Progenitor cell of endocrine pancreas (in vitro differentiated cells): ENCODE measurements at places on chromosomes 12 and 14. TPM values are rescaled to one million over a fixed set of nuclear protein-coding genes. Genes with fewer than 3 reads are reported as not detected.

- H3K36me3 ChIP-seq: no peaks in the 10 kb centered on the region
- H3K27me3 ChIP-seq: peaks cover 17% of the 10 kb centered on the region
- no peak overlapping the region for H3K4me3 ChIP-seq
- H3K27ac ChIP-seq: no peak overlapping the region
- no peak for DNase-seq
Observed at GRCh38 chr14:88140874-88141273, 135.9 kb downstream of the GPR65 start.

DNA sequence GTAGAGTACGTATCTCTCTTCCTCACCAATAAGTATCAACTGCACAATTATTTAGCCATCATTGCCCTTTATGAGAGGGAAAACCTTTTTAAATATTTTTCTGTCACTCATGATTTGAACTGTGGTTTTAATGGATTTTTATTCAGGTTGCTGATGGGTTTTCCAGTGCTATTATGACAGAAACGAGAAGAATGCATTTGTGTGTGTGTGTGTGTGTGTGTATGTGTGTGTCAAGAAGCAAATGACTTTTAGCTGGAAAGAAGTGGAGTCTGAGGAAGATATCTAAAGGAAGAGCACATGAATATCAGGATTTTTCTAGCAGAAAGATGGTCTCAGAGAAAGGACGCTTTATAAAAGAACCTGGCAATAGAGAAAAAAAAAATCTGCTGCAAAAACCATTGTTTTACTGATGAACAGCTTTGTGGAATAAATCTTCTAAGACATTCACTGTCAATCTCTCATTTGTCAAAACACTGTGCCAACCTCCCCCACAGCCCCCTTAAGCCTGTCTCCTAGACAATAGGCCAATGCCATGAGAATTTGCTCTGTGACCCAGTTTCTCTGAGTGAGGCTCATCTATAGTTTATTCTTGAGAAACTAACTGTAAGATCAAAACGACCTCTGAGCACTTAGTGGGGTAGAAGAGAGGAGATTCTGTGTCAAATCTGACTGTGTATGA is 417.7 kb downstream of the FLRT2 start:
- DNase-seq: no peak
- H3K27me3 ChIP-seq: no peaks in the 10 kb centered on the region
- no peak overlapping the region for H3K4me3 ChIP-seq
- H3K27ac ChIP-seq: no peak overlapping the region

- DNase-seq: no peak
- H3K27me3 ChIP-seq: no peaks in the 10 kb centered on the region
- peaks cover 3% of the 10 kb centered on the region for H3K4me1 ChIP-seq
Observed at GRCh38 chr12:44851586-44851985, 24.5 kb downstream of the NELL2 start.

DNA sequence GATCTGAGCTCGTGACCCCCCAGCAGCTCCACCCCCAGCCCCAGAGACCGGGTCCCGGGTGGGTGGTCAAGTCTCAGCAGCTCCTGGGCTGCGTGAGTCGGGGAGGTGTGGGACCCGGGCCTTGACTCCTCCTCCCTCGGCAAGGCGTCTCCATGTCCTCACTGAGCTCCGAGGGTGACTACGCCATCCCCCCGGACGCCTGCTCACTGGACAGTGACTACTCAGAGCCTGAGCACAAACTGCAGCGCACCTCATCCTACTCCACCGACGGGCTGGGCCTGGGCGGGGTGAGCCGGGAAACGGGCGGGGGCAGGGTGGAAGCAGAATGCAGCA is 28.1 kb downstream of the PIGH start:
- no peak overlapping the region for H3K27ac ChIP-seq
- no peak overlapping the region for H3K4me3 ChIP-seq
- peaks cover 23% of the 10 kb centered on the region for H3K36me3 ChIP-seq
- peaks cover 16% of the 10 kb centered on the region for H3K4me1 ChIP-seq
- DNase-seq: no peak
- H3K27me3 ChIP-seq: no peaks in the 10 kb centered on the region

- DNase-seq: no peak
- peaks cover 29% of the 10 kb centered on the region for H3K27me3 ChIP-seq
- H3K36me3 ChIP-seq: no peaks in the 10 kb centered on the region
- H3K27ac ChIP-seq: peak overlapping the region; percentile 95
- H3K4me3 ChIP-seq: peak overlapping the region; percentile 75
- H3K4me1 ChIP-seq: peaks cover 31% of the 10 kb centered on the region
Observed at GRCh38 chr12:13099844-13100604, 3.4 kb downstream of the GSG1 start.

DNA sequence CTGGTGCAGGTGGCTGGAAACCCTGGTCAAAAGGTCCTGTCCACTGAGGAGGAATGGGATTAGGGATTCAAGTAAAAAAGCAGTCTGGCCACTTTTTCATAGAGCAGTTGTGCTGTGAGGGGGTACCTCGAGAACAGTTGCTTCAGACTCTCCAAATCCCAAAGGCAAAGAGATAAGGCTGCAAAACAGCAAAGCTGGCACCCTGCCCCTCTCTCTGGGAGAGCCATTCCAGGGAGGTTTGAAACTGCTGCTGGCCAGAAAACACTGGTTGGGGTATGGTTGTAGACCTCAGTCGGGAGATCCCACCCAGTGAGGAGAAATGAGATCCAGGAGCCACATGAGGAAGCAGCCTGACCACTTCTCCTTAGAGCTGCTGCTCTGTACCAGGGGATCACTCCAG is 137.3 kb downstream of the CEP83 start:
- H3K4me3 ChIP-seq: no peak overlapping the region
- H3K36me3 ChIP-seq: peaks cover 63% of the 10 kb centered on the region
- no peak overlapping the region for H3K27ac ChIP-seq
- H3K4me1 ChIP-seq: no peaks in the 10 kb centered on the region
- no peak for DNase-seq

Gene GALC
- total RNA-seq: 43.0 and 44.0 TPM in 2 replicates

DNA sequence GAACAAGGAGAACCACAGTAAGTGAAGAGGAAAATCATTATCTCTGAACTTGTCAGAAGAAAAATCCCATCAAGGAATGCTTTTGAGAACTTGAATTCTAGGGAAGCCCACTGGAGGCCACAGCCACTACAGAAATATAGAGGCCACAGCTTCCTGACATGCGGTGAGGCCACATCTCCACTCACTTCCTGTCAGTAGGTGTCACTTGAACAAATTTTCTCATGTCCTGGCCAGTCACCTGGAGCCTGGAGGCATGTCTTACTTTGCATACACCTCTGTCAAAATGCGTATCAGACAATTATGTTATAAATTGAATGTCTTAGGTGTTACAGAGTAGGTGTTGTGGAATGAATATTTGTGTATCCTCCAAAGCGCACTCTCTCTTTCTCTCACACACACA is 370.3 kb downstream of the DAD1 start:
- H3K36me3 ChIP-seq: no peaks in the 10 kb centered on the region
- no peak for DNase-seq
- H3K4me1 ChIP-seq: no peaks in the 10 kb centered on the region
- H3K27ac ChIP-seq: no peak overlapping the region

Gene SDR9C7
- total RNA-seq: not detected in 2 replicates

Gene ATF1
- total RNA-seq: 30.1 and 32.1 TPM in 2 replicates

Gene TMEM30B
- total RNA-seq: 28.1 and 29.4 TPM in 2 replicates

DNA sequence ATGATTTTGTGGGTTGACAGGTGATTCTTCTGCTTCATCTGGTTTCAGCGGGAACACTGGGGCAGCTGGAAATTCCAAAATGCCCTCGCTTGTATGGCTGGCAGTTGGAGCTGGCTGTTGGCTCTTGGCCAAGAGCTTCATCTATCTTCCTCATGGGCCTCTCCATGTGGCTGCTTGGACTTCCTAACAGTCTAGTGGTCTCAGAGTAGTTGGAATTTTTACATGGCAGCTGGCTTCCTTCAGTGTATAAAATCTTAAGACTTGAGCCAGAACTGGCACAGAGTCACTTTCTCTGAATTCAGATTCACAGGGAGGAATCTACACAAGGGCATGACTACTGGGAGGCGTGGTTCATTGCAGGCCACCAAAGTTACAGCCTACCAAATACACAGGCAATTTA is 204.9 kb upstream of the RMST start:
- H3K27ac ChIP-seq: no peak overlapping the region
- H3K4me1 ChIP-seq: peaks cover 6% of the 10 kb centered on the region
- H3K27me3 ChIP-seq: no peaks in the 10 kb centered on the region
- no peak overlapping the region for H3K4me3 ChIP-seq
- H3K36me3 ChIP-seq: no peaks in the 10 kb centered on the region

- no peaks in the 10 kb centered on the region for H3K36me3 ChIP-seq
- no peak overlapping the region for H3K27ac ChIP-seq
- H3K4me1 ChIP-seq: no peaks in the 10 kb centered on the region
- peaks cover 4% of the 10 kb centered on the region for H3K27me3 ChIP-seq
- no peak for DNase-seq
- H3K4me3 ChIP-seq: no peak overlapping the region
Observed at GRCh38 chr12:8493084-8493483, 20.2 kb upstream of the CLEC4D start.

Gene MGP
- not detected in 2 replicates for total RNA-seq

- H3K4me1 ChIP-seq: no peaks in the 10 kb centered on the region
- H3K27me3 ChIP-seq: no peaks in the 10 kb centered on the region
- no peak overlapping the region for H3K4me3 ChIP-seq
- no peak for DNase-seq
- H3K27ac ChIP-seq: no peak overlapping the region
- H3K36me3 ChIP-seq: no peaks in the 10 kb centered on the region
Observed at GRCh38 chr14:102917056-102917385, 5.4 kb upstream of the AMN start.

Gene DLK1
- total RNA-seq: 5,491 and 5,856 TPM in 2 replicates

DNA sequence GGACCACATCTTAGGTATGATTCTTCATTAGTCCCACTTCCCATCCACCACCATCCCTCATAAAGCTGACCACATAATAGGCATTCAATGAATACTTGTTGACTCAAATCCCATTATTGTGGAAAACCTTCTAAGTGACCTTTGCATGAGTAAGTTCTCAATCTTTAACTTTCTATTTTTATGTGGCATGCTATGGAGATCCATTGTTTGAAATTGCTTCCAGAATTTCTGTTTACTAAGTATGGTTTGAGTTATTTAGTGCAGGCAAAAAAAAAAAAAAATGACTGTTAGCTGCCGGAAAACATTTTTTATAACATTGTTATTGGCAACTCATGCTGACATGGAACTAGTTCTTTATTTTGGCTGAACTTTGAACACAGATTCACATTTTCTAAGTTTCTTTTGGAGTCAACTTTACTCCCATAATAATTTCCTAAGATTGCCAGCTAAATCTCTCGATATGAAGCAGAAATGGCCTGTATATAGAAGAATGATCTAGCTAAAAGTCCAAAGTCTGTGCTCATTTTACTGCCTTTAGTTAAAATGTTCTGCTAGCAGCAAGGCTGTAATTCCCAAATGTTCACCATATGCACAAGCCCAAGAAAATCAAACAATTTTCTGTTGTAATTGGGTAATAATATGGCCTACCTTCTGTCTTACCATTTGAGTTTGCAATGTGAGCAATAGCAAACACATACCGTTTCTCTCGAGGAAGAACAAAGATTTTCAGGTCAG is 77.9 kb downstream of the PTGER2 start:
- no peak for DNase-seq
- no peak overlapping the region for H3K27ac ChIP-seq
- H3K4me3 ChIP-seq: no peak overlapping the region
- H3K36me3 ChIP-seq: no peaks in the 10 kb centered on the region
- peaks cover 2% of the 10 kb centered on the region for H3K27me3 ChIP-seq

DNA sequence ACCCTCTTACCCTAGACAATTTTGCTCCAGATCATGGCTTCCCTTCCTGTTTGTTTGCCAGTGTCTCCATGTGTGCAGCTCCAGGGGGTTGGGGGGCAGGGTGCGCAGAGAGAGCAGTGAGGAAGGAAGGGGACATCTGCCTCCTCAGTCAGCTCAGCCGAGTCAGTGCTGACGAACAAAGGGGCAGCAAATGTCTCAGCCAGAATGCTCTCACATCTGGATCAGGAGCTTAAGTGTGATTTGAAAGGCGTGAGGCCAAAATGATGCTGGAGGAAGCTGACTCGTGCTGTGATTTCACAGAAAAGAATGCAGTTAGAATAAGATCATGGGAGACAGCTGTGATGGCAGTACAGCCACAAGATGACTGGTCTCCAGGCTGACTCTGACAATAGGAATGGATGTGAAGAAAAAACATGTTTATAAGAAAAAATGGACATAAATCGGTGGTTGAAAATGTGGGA is 27.1 kb upstream of the CDK17 start:
- no peaks in the 10 kb centered on the region for H3K27me3 ChIP-seq
- H3K27ac ChIP-seq: peak overlapping the region; percentile 12
- no peak for DNase-seq
- no peaks in the 10 kb centered on the region for H3K36me3 ChIP-seq

Gene EID3
- total RNA-seq: 2.8 and 2.9 TPM in 2 replicates

- H3K4me3 ChIP-seq: no peak overlapping the region
- no peak for DNase-seq
- no peaks in the 10 kb centered on the region for H3K36me3 ChIP-seq
- H3K27me3 ChIP-seq: peaks cover 15% of the 10 kb centered on the region
Observed at GRCh38 chr14:34063470-34064164, 112.7 kb upstream of the EGLN3 start.
